ENCODE measurements at places on chromosomes 5 and 9.

DNA sequence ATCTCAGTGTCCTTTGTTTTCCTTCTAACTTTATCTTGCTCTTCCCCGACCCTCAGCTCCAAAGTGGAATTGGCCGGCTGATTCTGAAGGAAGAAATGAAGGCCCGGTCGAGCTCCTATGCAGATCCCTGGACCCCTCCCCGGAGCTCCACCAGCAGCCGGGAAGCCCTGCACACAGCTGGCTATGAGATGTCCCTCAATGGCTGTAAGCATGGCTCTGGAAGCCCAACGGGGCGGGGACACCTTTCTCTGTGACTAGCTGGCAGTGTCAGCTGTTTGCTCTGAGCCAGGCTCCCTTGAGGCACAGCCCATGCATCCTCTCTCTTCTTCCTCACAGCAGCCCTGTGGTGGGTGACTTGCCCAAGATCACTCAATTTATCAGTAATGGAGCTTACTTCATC lies 23.9 kb upstream of the AFAP1L1 start:
- no peak for DNase-seq

- DNase-seq: no peak
Measured at GRCh38 chr9:93172666-93173364, 11.1 kb upstream of the WNK2 start.

DNA sequence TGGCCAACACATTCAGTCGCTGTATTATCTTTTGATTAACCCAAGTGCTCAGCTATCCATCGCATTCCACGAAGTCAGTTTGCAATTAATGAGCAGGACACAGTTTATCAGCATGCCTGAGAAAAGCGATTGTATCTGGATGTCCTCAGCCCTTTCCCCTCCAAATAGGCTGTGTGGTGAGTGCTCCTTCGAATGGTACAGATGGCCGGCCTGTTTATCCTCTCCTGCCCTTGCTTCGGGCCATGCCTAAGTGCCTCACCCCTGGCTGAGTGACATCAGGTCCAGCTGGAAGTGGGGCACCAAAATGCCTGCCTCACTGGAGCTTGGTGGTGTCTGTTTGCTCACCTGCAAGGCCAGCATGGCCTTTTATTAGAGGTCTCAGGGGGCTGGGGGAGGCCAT lies 317.3 kb downstream of the GADD45G start:
- no peak for DNase-seq

- no peak for DNase-seq
Measured at GRCh38 chr9:93533863-93534262, 42.5 kb upstream of the PHF2 start.

- DNase-seq: no peak
Measured at GRCh38 chr5:43676083-43676840, 73.3 kb downstream of the NNT start.

GRCh38 chr5:54624805-54625568 lies 107.4 kb downstream of the SNX18 start:
- DNase-seq: no peak

GRCh38 chr9:121312169-121312568 lies 44.2 kb downstream of the GSN start:
- DNase-seq: no peak

DNA sequence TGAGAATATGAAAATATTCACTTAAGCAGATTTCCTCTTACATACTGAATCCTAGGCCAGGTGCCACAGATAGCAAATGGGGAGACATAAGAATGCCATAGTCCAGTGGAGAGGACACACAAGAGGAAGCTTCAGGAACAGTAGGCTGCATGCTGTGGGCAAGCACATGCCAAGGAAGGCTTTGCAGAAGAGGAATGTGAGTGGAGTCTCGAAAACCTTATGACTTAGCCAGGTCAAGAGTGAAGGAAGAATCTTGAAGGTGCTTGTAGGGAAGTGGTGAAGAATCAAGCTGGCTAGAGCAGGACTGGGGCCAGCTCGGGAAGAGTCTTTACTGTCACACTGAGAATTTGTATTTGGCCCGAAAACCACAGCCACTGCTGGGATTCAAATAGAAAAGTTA lies 20.4 kb downstream of the RPS23 start:
- DNase-seq: no peak

- peak; percentile 37 for DNase-seq
Measured at GRCh38 chr5:125461641-125462072, 715.2 kb upstream of the ZNF608 start.

GRCh38 chr9:34025062-34025461 lies 23.6 kb downstream of the UBAP2 start:
- no peak for DNase-seq

DNA sequence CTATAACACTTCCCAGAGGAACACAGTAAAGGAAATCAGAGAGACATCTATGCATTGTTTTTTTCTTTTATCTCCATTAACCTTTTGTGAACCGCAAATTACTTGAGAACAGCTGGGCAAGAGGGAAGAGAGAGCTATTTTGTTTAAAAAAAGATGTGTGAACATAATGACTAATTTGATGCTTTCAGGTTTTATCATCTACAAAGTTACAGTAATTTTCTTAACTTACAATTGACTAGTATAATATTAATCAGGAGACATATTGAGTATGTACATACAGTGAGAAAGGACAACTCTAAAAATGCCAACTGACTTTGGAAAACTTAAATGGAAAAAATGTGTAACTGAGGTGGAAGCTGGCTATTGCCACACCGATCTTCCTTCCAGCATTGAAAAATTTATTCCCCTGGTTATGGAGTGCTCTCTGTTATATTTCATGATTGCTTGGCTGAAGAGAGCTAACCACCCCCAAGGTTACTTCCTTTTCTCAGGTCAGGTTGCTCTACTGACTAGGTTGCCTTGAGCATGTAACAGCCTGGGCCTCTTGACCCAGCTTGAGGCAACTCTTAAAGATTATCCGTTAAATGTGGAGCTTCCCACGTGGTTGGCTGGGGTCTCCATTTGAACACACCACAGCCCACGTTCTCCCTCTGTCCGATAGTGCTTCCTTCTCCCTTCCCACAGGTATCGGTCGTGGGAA lies 62.6 kb upstream of the C6 start:
- no peak for DNase-seq

- peak; percentile 21 for DNase-seq
Measured at GRCh38 chr5:90802474-90803317, 244.1 kb downstream of the ADGRV1 start.

DNA sequence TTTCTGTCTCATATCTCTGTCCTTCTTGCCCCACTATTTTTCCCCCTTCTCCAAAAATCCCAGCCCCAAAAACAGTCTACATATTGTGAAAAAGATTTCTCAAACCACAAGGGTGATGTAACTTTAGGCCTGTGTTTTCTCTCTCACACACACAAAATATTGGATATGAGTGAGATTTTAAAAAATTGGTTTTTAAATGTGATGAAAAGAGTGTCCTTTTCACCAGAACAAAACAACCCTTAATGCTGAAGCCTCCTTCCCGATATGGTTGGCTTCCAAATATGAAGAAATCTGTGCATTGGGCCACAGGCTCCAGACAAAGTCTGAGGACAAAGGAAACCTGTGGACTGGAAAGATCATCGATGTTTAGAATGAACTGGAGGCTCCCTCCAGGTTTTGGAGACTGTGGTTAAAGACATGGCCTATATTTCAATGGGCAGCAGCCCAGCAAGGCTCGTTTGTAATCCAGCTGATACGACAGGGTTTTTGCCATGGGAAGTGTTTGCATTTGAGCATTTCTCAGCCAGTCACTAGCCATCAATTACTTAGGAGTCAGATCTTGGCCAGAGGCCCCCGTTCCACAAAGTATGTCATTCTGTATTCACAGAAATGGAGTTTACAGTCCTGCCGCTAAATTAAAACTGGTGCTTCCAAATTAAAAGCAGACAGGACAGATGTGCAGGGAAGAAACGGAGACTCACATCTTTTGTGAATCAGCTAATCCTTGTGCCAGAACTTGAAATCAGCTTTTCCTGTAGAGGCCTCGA lies 546.3 kb downstream of the EBF1 start:
- no peak for DNase-seq

- DNase-seq: no peak
Measured at GRCh38 chr5:153592081-153592480, 101.6 kb downstream of the GRIA1 start.

- DNase-seq: peak; percentile 44
Measured at GRCh38 chr9:69122082-69122548, 52.0 kb upstream of the TJP2 start.

- DNase-seq: no peak
Measured at GRCh38 chr5:172768573-172769341, 2.2 kb downstream of the DUSP1 start.

GRCh38 chr5:53089481-53089991 lies 20.0 kb downstream of the MOCS2 start:
- DNase-seq: no peak

- DNase-seq: no peak
Measured at GRCh38 chr9:82188817-82189216, 200.2 kb downstream of the SPATA31D1 start.
